Activated naive CD4-positive, alpha-beta T cell (primary cell): ENCODE measurements at places on chromosomes 2 and 18.

- DNase-seq: no peak
These were observed 340.6 kb downstream of the NYAP2 start for GRCh38 chr2:225740086-225740485.

DNA sequence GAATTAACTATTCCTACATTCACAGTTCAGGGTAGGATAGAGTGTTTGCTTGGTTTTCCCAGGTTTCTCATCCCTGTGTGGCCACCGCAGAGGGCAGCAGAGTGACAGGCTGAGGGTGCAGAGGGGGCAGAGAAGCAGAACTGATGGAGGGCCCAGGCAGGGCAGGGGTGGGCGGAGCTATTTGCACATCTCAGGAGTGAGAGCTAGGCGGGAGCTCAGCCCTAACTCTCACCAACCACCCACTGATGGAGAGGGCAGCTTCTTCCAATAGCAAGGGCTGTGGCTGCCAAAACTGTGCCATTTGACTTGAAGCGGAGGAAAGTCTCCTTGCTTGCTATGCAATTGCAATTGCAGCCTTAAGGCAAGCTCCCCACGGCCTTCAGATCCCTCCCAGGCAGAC lies 12.0 kb upstream of the DARS1 start:
- no peak for DNase-seq

- DNase-seq: no peak
These were observed 533.1 kb downstream of the RNF144A start for GRCh38 chr2:7450188-7450832.

DNA sequence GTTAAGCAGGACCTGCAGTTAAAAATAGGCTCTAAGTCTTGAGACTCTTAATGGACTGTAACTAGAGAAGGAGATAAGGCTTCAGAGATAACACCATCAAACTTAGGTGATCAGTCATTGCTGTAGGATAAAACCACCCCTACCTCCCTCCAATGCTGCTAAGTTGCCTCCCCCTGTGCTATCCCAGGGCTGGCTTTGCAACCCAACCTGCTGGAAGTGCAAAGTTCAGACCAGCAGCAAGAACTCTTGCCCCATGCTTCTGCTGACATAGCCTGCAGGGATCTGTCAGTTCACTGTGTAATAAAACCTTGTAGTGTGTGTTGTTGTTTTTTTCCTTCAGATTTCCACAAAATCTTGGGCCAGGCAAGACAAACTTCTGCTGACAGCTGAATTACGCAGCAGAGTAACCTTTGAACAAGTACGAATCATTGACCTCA lies 57.4 kb upstream of the EPB41L3 start:
- DNase-seq: no peak

GRCh38 chr2:223107825-223108224 lies 55.8 kb downstream of the KCNE4 start:
- DNase-seq: no peak

- no peak for DNase-seq
These were observed 1671.1 kb upstream of the NXPH2 start for GRCh38 chr2:140451324-140451723.

GRCh38 chr18:78911751-78912283 lies 67.8 kb upstream of the SALL3 start:
- no peak for DNase-seq

DNA sequence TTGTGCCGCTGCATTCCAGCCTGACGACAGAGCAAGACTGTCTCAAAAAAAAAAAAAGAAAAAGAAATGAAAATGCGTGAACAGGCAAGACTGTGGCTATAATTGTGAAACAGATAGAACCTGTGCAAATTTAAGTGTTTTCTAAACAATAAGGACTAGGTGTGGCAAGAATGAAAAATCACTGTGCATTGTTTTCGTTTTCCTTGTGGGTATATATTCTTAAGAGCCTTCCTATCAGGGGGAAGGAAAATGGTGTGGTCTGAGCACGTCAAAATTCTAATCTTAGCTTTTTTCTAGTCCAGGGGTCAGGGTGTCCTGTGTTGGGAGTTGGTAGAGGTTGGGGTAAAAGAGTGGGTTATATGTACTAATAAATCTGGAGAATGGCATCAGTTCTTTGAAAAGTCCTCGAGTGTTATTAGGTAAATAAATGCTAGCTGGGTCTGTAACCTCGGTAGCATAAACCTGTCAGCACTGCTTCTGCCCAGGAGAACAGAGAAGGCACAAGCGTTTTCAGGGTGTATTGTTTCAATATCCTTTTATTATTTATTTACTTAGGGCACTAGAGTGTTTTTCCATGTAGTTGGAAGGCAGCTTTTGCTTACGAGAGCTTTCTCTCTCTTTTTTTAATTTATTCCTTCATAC lies 11.6 kb downstream of the ATP6V1C2 start:
- DNase-seq: no peak

DNA sequence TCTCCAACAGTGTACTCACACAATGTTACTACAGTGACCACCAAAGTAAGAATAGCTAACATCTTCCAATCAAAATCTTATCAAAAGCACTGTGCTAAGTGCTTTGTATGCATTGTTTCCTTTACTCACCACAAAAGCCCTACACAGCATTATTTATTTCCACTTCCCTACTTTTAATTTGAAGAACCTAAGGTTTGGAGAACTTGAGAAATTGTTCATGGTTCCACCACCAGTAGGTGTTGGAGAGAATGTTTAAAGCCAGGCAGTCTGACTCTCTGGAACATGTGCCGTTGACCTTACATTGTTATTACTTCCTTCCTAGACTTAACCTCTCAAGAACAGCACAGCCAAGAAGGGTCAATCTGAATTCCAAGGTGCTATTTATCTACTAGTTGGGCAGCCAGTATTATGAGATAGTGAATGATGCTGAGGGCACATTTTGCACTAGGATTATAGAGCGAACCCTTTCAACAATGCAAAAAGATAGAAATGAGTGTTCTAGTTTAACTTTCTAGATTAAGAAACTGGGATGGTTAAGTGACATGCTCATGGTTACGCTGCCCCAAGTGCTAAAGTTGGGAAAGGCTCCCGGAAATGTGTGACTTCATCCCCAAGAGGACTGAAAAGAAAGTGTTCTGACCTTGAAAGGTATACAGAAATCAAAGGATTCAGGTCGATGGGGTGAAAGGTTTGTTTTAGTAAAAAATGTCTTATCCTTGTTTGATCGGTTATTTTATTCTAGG lies 55.2 kb upstream of the FAM136A start:
- DNase-seq: no peak

DNA sequence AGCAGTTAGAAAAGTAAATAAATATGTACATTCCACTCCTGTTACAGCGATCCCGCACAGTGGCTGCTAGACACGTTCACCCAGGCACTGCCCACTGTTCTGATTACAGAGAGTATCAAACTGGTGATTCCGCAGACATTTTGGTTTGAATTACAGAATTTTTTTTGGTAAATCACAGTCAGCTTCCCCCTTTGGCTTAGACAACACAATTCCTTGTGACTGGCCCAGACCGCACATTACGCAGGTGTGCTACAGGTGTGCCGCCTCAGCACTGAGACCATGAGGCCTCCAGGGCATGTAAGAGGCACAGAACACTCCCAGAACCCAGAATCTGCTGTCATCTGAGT lies 112.3 kb downstream of the PXDN start:
- DNase-seq: no peak

- DNase-seq: no peak
These were observed 152.6 kb upstream of the FSHR start for GRCh38 chr2:49306925-49307324.

DNA sequence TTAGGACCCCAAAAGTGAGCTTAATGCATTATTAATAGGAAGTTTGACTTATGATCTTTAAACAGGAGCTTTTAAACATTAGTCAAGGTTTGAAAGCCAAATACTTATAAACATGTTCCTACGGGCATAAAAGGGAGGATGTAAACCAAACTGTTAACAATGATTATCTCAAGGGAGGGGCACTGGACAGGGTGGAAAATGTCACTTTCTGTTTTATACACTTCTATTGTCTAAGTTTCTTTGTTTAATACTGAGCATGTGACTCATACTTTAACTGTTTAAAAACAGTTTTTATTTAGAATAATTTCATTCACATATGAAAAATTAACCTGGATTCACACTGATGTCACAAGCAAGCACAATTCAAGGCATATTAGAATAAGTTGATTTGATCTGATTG lies 18.3 kb upstream of the ITGA6 start:
- DNase-seq: no peak

GRCh38 chr2:21042958-21043743 lies 722 bp downstream of the APOB start:
- peak; percentile 23 for DNase-seq

DNA sequence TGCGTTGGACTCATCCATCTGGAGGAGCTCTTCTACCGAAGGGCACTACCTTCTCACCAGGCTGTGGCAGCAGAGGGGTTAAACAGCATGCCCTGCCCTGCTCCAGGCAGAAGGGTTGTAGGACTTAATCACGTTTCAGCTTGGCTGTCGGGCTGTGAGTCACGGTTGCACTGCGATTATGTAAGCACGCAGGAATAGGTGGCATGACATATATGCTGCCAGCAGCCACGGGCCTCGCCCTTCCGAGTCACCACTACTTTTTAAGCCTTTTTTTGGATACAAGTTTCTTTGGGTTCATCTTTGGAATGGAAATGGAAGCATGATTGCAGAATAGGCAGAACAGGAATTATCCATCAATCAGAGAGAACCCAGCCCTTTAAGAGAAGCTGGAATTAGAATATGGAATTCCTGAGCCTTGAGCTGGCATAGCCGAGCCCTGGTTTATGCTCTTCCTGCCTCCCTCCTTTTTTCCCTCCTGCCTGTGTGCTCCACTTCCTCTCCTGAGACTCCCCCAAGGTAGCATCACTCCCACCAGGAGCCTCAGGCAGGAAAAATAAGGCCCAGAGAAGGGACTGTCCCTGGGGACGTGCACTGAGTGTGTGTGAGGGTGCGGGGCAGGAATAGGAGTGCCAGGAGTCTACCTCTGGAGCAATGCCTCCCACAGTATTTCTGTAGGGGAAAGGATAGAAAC lies 86.8 kb downstream of the SEMA4F start:
- DNase-seq: no peak

- DNase-seq: no peak
These were observed 55.8 kb downstream of the TSN start for GRCh38 chr2:121810959-121811853.

DNA sequence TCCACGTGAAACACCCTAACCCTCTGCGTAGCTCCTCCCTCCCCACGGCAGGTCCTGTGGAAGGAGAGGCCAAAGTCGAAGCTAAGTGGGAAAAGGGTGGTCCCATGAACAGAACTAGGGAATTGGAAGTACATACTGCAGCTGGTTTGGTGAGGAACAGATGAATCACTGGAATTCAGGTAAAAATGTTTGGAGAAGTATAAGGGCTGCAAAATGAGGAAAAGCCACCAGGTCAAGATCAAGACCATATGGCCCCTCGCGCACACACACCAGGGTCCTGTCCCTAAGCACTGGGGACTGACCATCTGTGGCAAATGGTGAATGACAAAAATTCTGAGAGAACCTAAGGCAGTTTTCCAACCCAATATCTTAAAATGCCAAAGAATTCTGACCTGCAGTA lies 3.1 kb downstream of the PARD6G start:
- no peak for DNase-seq

DNA sequence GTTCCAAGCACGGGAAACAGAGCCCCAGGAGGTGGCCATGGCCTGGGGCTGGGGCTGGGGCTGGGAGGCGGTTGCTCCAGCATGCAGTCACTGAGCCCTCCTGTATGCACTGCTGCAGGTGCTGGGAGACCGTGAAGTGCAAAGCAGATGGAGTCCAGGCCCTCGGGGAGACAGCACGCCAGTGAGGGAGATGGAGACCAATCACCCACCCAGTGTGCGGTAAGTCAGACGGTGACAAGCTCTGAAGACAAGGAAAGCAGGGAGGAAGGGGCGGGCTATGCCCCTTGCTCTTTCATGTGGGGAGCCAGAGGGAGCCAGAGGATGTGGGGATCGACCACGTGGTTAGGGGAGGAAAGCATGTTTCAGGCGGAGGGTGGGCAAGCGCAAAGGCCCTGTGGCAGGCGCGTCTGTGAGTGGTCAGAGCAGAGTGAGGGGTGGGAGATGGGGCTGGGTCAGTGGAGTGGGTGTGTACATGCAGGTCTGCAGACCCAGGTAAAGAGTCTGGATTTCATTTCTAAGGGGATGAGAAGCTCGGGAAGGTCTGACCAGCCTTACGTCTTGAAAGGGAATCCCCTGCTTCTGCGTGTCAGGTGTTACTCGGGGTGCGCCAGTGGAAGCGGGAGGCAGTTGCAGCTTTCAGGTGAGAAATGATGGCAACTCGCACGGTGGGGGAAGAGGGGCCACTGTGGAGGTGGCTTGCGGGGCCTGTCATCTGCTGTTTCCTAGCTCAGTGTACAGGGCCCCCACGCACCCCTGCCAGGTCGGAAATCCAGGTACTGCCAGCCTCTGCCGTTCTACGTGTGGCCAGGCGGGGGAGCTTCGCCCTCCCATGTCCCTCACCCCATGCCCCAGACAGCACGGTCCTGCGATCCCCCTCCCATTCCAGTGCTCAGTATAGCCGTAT lies 19.4 kb downstream of the RRM2 start:
- DNase-seq: no peak

- DNase-seq: no peak
These were observed 97.2 kb downstream of the PIK3C3 start for GRCh38 chr18:42052122-42052708.

DNA sequence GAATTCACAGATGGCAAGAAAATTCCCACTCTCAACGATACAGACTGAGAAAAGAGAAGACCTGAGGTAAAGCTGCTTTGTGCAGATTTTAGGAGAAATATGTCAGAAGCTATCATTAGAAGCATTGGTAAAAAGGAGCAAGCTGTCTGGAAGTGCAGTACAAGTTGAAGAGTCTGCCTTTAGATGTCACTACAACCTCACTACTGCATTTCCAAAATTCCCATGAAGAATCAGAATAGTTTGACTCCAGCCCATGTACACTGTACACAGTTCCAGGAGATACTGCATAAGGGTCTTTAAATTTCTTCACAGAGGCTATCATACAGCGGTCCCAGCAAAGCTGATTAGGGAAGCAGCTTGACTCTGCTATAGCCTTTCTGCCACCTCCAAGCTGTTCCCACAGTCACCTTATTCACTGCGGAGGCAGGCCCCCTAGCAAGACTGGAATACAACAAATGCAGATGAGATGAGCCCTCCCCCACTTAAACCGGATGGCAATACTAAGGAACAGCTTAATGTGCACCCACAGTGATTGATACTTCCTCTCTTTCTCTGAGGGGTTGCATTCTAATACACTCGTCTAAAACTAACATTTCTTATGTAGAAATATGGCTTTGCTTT lies 527.4 kb downstream of the TMEM182 start:
- no peak for DNase-seq

GRCh38 chr2:24539258-24539657 lies 48.2 kb downstream of the NCOA1 start:
- no peak for DNase-seq

DNA sequence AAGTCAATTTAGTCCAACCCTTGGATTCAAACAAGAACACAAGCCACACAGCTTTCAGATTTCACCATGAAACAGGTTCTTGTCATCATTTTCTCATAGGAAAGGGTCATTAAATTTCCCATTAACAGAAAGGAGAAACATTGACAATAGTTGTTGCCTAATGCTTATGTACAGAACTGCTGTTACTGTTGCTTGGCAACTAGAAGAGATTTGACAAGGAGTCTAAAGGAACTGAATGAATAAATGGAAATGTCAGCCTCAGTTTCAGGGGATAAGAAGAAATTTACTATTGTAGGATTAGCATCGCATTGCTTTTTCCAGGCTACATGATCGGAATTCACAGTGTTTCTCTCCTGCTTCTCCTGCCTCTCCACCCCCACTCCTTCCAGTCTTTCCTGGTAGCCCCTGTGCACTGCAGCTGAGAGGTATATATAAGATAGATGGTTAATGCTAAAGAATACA lies 90.3 kb downstream of the SPATS2L start:
- DNase-seq: no peak

GRCh38 chr2:64629875-64630274 lies 23.8 kb downstream of the SERTAD2 start:
- DNase-seq: no peak
